ENCODE measurements at places on chromosomes 7 and 10.
A peak's percentile ranks its signal among the peaks of the same experiment; 100 is the strongest.

- peak; percentile 36 for DNase-seq
Measured at GRCh38 chr7:108629651-108630400, 60.2 kb downstream of the DNAJB9 start.

DNA sequence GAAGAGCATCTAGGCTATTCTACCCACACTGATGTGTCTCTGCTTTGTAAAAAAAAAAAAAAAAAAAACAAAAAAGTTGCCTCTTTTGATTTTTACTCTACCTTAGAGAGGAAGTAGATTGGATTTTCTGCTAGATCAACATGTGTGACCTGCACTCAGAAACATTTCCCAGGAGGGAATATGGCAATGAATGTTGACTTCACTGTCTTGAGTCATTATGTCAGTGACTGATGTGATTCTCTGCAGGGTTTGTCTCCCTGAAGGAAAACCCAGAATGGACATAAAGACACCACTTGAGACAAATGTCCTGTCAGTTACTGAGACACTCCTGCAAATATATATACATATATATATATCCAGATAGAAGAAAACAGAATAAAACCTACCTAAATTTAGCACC lies 370.3 kb downstream of the BMPER start:
- DNase-seq, result no peak

GRCh38 chr7:113768387-113768786 lies 150.4 kb downstream of the PPP1R3A start:
- DNase-seq, result no peak

DNA sequence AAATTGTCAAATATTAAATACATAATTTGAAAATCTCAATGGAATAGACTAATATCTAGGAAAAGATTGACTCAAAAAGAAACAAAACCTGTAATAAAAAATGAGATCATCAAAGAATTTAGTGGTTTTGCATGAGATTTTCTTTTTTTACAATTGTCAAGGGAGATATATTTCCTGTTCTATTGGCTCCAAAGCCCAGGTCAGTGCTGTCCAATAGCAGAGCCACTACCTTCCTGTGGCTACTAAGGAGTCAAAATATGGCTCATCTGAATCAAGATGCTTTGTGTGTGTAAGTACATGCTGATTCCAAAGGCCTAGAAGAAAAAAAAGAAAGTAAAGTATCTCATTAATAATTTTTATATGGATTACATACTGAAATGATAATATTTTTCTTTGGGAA lies 191.9 kb downstream of the C7orf25 start:
- DNase-seq, result no peak

DNA sequence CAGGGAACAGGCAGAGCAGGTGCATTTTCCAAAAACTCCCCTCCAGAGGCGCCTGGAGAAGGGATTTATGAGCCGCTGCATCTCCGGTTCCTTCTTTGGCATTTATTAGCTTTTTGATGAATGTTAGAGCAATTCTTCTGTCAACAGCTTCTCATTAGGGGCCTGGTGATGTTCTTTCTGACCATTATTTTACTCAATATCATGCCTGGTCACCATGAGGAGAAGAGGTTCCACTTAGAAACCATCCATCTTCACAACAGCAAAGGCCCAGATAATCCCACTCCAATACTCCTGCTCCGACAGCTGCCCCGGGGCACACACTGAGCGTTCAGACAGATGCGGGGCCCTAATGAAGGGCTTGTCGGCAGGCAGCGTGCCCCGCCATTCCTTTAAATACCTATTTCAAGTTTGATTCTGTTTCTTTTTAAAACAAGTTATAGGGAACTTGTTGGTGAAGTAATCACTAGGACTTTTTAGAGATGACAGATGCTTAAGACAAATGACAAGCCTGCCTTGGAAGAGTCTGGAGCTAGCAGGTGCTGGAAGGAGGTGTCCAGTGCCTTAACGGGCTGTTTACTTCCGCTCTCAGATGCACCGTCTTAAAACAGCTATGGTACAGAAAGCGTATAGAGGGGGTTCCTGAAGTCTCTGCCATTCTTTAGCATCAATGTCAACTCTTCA lies 31.7 kb downstream of the ECHDC3 start:
- DNase-seq, result no peak

GRCh38 chr10:82377608-82378007 lies 502.6 kb downstream of the NRG3 start:
- no peak for DNase-seq

DNA sequence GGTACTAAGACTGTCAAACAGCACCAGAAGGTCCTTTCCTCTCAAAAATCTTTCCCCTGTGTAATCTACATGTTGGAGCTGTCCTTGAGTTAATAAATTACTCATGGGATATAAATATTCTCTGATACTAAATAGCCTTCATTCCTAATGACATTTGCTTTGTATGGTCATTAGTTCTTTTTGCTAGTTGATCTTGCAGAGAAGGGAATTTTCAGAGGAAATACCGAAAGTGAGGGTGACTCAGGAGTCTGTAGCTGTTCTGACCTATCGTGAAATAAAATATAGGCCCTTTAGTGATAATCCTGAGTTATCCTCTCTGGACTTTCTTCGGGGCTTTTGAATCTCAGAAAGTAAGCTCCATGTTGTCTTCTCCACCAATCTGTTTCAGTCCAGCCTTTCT lies 19.4 kb upstream of the CLDN12 start:
- no peak for DNase-seq

DNA sequence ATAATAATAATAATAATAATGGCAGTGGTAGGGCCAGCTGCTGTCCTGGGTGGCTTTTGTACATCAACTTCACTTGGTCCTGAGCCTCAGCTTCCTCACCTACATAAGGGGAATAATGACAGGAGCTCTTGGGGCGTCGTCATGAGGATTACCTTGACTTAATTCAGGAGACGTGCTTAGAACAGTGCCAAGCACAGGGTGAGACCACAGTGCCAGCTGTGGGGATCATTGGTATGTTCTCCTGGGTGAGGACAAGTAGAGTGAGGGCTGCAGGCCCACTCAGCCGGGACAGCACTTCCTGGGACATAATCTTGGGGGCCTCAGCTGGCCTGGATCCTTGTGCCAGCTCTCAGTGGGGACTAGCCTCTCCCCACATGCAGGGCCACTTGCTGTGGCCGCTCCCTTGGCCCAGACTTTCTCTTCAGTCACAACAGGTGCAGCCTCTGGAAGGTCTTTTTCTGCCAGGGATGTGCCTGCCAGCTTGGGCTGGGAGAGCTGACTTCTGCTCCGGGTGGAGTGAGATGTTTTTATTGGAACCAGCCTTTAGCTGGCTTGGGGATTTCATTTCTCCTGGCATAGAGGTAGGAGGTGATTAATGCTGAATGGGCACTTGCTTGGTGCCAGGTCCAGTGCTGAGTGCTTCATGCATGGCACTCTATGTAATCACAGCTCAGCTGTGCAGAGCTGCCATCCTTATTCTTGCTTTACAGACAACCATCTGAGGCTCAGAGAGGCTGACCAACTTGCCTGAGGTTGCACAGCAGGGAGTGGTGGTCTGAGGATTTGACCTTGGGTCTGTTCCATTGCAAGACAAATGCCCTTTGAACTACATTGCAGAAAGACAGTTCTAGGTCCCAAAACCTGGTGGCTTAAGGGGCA lies 45.3 kb downstream of the TSPAN15 start:
- no peak for DNase-seq

DNA sequence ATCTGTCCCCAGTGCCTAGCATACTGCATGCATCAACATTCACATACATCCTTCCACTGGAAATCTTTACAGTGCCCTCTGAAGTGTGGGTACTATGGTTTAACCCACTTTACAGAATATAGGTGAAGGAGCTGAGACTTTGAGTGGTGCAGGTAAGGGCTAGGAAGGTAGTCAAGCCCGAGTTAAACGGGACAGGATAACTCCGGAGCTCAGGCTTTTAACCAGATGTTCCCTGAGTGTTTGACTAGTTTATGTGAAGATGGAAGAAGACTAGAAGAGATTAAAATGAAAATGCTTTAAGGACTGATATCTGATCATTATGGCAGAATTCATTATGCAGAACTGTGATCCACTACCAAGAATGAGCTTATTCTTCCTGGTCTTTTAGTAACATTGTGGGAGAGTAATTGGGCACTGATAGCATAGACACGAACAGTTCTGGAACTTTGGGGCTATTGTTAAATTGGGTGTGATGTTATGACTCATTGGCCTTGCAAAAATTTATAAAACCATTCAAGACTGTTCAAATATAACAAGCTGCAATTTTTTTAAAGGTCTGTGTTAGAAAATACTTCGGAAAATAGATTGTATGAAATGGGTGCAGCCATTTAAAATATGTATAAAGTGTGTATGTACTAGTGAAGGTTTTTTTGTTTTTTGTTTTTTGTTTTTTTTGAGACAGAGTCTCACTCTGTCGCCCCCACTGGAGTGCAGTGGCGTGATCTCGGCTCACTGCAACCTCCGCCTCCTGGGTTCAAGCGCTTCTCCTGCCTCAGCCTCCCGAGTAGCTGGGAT lies 4.4 kb downstream of the CUL1 start:
- DNase-seq, result no peak

GRCh38 chr10:75941223-75941801 lies 509.9 kb downstream of the LRMDA start:
- no peak for DNase-seq

DNA sequence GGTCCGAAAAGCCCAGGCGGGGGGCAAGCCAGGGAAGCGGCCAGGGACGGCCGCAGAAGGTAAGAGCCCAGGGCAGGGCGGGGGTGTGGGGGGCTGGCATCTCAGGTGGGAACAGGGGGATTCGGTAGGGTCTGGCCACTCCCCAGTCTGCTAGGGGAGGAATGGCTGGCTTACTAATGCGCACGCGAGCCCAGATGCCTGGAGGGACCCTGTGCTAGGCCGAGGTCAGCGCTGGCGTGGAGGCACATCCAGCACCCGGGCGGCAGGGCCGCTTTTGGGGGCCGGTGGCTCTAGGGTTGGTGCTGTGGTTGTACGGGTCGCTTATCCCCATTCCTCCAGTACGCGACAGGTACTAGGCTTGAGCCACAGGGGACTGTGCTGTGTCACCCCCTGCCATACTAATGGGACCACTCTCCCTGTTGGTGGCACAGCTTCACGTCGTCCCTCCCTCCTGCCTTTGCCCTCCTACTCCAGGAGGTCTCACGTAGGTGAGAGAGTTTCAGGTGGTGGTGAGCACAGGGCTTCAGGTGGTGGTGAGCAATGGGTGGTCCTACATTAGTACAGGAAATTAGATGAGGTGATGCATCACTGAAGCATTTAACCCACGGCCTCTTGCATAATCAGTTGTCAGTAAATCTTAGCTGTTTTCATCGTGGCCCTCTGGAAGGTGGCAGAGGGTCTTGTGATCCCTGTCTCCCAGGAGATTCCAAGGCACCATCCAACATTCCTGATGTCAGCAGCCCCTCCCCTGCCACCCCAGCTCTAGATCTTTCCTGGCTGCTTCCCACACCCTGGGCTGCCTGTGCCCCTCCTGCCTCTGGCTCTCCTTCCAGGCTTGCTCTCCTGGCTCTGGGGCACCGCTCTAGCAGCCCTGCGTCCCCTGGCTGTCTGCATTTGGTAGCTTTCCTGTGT lies 971 bp downstream of the AEBP1 start:
- no peak for DNase-seq

DNA sequence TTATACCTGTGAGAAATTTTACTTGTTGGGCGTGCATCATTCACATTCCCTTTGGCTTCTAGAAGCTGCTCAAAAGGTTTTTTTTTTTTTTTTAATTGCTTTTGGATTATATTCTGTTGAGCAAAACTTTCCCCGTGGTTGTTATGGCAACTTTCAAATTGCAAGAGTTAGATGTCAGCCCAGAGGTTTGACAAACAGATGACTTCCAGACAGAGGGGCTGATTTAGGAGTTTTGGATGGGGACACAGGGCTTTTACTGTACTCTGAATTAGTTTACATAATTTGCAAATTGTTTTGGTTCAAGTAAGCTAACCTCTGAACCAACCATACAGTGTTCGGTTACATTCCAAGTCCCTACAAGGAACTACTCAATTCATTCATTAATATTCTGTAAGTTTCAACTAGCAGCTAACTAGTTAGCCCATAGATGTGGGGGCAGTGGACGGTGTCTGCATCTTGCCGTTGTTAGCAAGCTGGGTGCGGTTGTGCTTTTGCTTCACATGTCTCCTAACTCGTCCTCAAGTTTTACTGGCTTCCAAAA lies 66.4 kb upstream of the JAZF1 start:
- no peak for DNase-seq

DNA sequence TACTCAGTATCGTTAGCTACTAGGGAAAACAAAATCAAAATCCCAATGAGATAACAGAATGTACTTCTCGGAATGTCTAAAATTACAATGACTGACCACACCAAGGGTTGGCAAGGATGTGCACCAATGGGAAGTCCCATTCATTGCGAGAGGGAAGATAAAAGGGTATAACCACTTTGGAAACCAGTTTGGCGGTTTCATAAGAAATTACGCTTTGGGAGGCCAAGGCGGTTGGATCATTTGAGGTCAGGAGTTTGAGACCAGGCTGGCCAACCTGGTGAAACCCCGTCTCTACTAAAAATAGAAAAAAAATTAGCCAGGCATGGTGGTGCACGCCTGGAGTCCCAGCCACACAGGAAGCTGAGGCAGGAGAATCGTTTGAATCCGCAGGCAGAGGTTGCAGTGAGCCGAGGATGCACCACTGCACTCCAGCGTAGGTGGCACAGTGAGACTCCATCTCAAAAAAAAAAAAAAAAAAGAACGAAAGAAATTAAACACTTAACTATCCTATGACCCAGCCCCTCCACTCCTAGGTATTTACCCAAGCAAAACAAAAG lies 7.6 kb downstream of the HACD1 start:
- no peak for DNase-seq

- DNase-seq, result no peak
Measured at GRCh38 chr10:68235581-68235980, 3.7 kb upstream of the ATOH7 start.

GRCh38 chr7:73625276-73625675 lies 954 bp upstream of the MLXIPL start:
- DNase-seq, result no peak

DNA sequence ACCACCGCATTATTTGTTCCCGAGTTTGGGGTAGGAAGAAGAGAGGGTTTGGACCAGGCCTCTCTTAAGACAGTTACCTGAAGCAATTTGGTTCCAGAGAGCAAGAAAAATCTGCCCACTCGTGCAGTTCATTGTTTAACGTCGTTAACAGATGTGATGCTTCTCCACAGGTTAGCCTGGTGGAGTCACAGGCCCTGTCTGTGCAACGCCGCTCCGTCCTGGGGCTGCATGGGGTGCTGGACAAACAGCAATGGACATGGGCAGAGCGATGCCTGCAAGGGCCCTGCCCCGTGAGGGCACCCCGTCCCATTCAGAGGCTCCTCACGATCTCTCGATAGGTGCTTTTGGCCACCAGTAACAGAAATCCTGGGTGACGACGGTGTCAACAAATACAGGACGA lies 9.7 kb downstream of the FOXL3 start:
- no peak for DNase-seq

- DNase-seq, result no peak
Measured at GRCh38 chr10:91389636-91390512, 20.3 kb upstream of the HECTD2 start.

- DNase-seq, result no peak
Measured at GRCh38 chr7:46133072-46133471, 212.0 kb upstream of the IGFBP3 start.
